ENCODE measurements at places on chromosomes 12 and 14.

- no peaks in the 10 kb centered on the region for H3K36me3 ChIP-seq
- H3K4me1 ChIP-seq, result no peaks in the 10 kb centered on the region
- no peak overlapping the region for H3K27ac ChIP-seq
- DNase-seq, result no peak
- peaks cover 18% of the 10 kb centered on the region for H3K27me3 ChIP-seq
- H3K4me3 ChIP-seq, result no peak overlapping the region
Observed at GRCh38 chr12:101207086-101207780, 2.8 kb downstream of the SLC5A8 start.

- peak; percentile 66 for DNase-seq
- H3K27ac ChIP-seq, result no peak overlapping the region
- H3K36me3 ChIP-seq, result no peaks in the 10 kb centered on the region
- H3K27me3 ChIP-seq, result peaks cover 20% of the 10 kb centered on the region
Observed at GRCh38 chr12:57584690-57585089, 6.3 kb upstream of the PIP4K2C start.

DNA sequence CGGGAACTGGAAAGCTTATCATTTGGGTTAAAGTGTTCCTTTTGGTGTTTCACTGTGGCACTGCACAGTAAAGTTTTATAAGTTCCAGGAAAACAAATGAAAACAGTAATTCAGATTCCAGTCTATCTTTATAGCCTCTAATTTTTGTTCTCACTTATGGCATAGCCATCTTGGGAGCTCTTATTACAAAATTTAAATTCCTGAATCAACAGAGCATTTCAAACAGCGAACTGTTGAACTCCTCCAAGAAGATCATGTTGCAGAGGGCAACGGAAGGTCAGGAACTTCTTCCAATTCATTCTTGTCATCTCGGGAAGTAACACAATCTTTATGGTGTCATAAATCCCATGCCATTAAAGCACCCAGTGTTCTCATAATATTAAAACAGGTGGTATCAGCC lies 229.1 kb downstream of the KCNC2 start:
- no peaks in the 10 kb centered on the region for H3K4me1 ChIP-seq
- H3K4me3 ChIP-seq, result no peak overlapping the region
- no peaks in the 10 kb centered on the region for H3K27me3 ChIP-seq
- H3K27ac ChIP-seq, result no peak overlapping the region
- no peaks in the 10 kb centered on the region for H3K36me3 ChIP-seq

DNA sequence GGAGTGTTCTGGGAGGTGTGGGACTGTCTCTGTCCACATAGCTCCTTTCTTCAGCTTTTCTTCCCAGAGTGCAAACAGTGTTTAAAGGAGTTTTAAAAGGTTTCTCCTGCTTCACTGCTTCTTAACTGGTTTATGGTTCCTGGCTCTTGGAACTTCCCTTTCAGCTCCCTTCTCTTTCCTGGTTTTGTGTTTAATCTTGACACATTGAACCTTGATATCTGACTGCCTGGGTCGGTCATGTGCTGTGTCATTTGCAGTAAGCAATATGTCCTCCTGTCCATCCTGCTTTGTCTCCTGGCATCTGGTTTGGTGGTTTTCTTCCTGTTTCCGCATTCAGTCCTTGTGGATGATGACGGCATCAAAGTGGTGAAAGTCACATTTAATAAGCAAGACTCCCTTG lies 2.2 kb downstream of the TMEM106C start:
- DNase-seq, result no peak
- no peak overlapping the region for H3K27ac ChIP-seq
- H3K4me3 ChIP-seq, result no peak overlapping the region
- H3K27me3 ChIP-seq, result peaks cover 4% of the 10 kb centered on the region
- peaks cover 16% of the 10 kb centered on the region for H3K4me1 ChIP-seq

GRCh38 chr14:105742531-105742848 lies 216.1 kb downstream of the TMEM121 start:
- H3K36me3 ChIP-seq, result no peaks in the 10 kb centered on the region
- no peak overlapping the region for H3K27ac ChIP-seq
- H3K27me3 ChIP-seq, result no peaks in the 10 kb centered on the region
- no peak for DNase-seq

GRCh38 chr12:21940549-21941505 lies at the start of gene ABCC9:
TSS of gene ABCC9 (minus strand) at chr12:21941426. CDS start at chr12:21936674, 4,752 bp downstream.
- no peak for DNase-seq
- peaks cover 55% of the 10 kb centered on the region for H3K27me3 ChIP-seq
- H3K27ac ChIP-seq, result no peak within 1 kb of the TSS
- H3K36me3 ChIP-seq, result no peaks in the 10 kb centered on the region
- H3K4me1 ChIP-seq, result no peaks in the 10 kb centered on the region
- no peak within 1 kb of the TSS for H3K4me3 ChIP-seq

- peaks cover 11% of the 10 kb centered on the region for H3K4me1 ChIP-seq
- H3K4me3 ChIP-seq, result no peak overlapping the region
- no peaks in the 10 kb centered on the region for H3K27me3 ChIP-seq
- no peak for DNase-seq
Observed at GRCh38 chr12:27143256-27144069, 61.1 kb upstream of the C12orf71 start.

DNA sequence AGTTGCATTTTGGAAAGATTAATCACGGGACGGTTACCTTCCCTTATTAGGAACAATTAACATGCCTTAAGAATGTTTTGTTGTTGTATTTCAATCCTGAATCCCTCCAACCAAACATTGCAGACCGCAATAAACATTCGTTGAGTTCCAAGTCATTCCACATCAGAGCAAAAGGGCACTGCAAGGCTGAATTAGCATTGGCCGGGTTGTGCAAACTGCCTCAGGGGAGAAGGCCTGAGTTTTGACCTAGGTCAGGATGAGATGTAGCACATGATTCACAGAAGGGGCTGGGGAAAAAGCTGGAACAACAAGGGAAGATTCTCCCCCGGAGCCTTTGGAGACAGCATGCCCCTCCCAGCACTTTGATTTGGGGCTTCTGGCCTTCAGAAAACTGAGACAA lies 82.1 kb upstream of the BDKRB2 start:
- H3K27ac ChIP-seq, result no peak overlapping the region
- H3K4me1 ChIP-seq, result peaks cover 6% of the 10 kb centered on the region
- DNase-seq, result no peak
- no peaks in the 10 kb centered on the region for H3K36me3 ChIP-seq
- H3K4me3 ChIP-seq, result no peak overlapping the region

- no peak overlapping the region for H3K27ac ChIP-seq
- no peak overlapping the region for H3K4me3 ChIP-seq
- H3K36me3 ChIP-seq, result peaks cover 100% of the 10 kb centered on the region
- H3K4me1 ChIP-seq, result no peaks in the 10 kb centered on the region
- no peaks in the 10 kb centered on the region for H3K27me3 ChIP-seq
Observed at GRCh38 chr14:68886109-68886434, 93.0 kb downstream of the ACTN1 start.

- H3K27me3 ChIP-seq, result no peaks in the 10 kb centered on the region
- H3K4me1 ChIP-seq, result no peaks in the 10 kb centered on the region
- no peak overlapping the region for H3K4me3 ChIP-seq
- no peak overlapping the region for H3K27ac ChIP-seq
- no peak for DNase-seq
- no peaks in the 10 kb centered on the region for H3K36me3 ChIP-seq
Observed at GRCh38 chr12:62995097-62995496, 60.1 kb upstream of the PPM1H start.

DNA sequence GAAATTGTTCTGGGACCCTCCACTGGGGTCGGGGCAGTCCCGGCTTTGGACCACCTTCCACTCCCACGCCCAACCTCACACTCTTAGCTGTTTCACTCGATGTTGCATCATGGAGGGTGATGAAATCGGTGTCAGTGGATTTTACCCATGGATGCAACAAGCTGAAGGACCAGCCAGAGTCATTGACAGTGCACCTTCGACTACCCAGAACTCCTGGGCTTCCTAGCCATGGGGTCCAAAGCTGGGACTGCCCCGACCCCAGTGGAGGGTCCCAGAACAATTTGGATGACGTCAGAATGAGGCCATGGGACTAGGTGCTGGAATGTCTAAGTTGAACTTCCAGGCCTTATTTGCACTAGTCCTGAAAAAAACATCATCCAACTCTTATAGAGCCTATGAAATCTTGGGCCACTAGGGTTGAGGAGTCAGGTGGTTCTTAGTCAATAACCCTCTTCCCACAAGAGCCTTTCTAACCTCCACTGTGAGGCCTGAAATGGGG lies 882 bp upstream of the IL23A start:
- H3K4me1 ChIP-seq, result peaks cover 62% of the 10 kb centered on the region
- H3K27me3 ChIP-seq, result no peaks in the 10 kb centered on the region
- peaks cover 20% of the 10 kb centered on the region for H3K36me3 ChIP-seq
- DNase-seq, result peak; percentile 64

DNA sequence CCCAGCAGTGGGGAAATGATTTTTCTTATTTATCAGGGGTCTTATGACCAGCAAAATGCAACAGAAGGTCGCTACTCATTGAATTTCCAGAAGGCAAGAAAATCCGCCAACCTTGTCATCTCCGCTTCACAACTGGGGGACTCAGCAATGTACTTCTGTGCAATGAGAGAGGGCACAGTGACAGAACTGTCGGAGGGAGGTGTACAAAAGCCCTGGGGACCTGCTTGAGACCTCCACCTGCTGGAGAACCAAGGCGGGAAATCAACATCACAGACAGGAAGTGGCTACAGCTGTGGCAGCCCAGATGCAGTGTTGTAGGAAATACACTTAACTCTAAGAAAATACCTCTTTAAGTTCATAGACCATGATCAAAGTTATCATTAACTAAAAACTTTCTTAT lies 250.9 kb upstream of the OR4E1 start:
- H3K4me3 ChIP-seq, result no peak overlapping the region
- H3K27ac ChIP-seq, result no peak overlapping the region
- H3K36me3 ChIP-seq, result no peaks in the 10 kb centered on the region
- H3K27me3 ChIP-seq, result no peaks in the 10 kb centered on the region
- peaks cover 10% of the 10 kb centered on the region for H3K4me1 ChIP-seq

- no peak for DNase-seq
- H3K4me1 ChIP-seq, result no peaks in the 10 kb centered on the region
- H3K36me3 ChIP-seq, result no peaks in the 10 kb centered on the region
- no peak overlapping the region for H3K27ac ChIP-seq
- no peak overlapping the region for H3K4me3 ChIP-seq
Observed at GRCh38 chr12:99250091-99250490, 397.5 kb upstream of the GARIN6 start.

DNA sequence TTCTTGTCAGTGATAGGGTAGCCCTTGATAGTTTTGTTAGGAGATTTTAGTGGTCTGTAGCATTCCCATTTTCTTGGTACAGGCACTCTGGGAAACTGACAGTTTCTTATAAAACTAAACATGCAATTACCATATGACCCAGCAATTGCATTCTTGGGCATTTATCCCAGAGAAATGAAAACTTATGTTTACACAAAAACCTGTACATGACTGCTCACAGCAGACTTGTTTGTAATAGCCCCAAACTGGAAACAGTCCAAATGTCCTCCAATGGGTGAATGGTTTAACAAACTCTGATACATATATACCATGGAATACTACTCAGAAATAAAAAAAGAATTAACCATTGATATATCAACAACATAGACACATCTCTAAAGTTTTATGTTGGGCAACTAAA lies 75.5 kb downstream of the BORCS5 start:
- DNase-seq, result no peak
- H3K27ac ChIP-seq, result no peak overlapping the region
- H3K4me3 ChIP-seq, result no peak overlapping the region
- no peaks in the 10 kb centered on the region for H3K27me3 ChIP-seq
- H3K36me3 ChIP-seq, result no peaks in the 10 kb centered on the region

GRCh38 chr12:128763395-128763794 lies 60.4 kb downstream of the SLC15A4 start:
- H3K36me3 ChIP-seq, result no peaks in the 10 kb centered on the region
- H3K4me1 ChIP-seq, result no peaks in the 10 kb centered on the region
- H3K27ac ChIP-seq, result no peak overlapping the region
- no peak overlapping the region for H3K4me3 ChIP-seq
- no peak for DNase-seq
- peaks cover 2% of the 10 kb centered on the region for H3K27me3 ChIP-seq

DNA sequence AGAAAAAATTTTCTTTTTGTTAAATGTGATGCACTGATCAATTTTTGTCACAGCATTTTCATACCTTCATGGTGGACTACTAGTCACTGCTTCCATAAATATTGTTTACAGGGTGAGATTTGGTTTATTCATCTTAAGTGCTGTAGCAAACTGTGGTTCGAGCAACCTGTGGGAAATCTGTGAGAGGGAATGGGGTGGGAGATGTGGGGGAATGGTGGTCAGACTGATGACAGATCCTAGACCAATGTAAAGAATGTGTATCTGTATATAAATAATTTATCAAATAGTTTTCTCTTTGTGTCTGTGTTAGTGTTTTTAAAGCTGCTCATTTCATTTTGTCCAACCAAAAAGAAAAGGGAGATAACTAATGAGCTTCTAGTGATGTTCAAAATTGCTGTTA lies 26.7 kb downstream of the CSRP2 start:
- H3K4me3 ChIP-seq, result no peak overlapping the region
- peaks cover 68% of the 10 kb centered on the region for H3K36me3 ChIP-seq
- no peaks in the 10 kb centered on the region for H3K4me1 ChIP-seq

DNA sequence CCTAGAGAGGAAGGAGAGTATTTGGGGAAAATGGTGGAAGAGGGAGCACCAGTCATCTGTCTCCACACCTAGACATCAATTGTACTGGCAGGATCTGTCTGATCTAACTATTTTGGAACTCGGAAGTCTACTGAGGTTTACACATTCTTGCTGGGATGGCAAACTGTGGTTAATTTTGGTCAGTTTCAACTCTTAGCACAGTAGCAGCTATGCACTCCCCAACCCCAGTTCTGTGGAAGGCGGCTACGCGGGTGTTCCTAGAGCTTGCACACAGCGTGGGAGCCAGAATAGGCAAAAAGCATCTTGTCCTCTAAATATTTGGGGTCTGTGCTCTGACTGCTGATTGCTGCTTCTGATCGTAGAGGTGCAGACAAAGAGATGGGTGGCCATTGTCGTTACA lies 33.8 kb downstream of the TECPR2 start:
- peaks cover 45% of the 10 kb centered on the region for H3K36me3 ChIP-seq
- H3K4me3 ChIP-seq, result no peak overlapping the region
- H3K4me1 ChIP-seq, result peaks cover 10% of the 10 kb centered on the region
- H3K27ac ChIP-seq, result no peak overlapping the region
- H3K27me3 ChIP-seq, result no peaks in the 10 kb centered on the region

GRCh38 chr12:92003701-92004100 lies 141.9 kb downstream of the BTG1 start:
- DNase-seq, result no peak
- H3K27me3 ChIP-seq, result no peaks in the 10 kb centered on the region
- H3K27ac ChIP-seq, result no peak overlapping the region
- no peaks in the 10 kb centered on the region for H3K36me3 ChIP-seq
- no peak overlapping the region for H3K4me3 ChIP-seq

Data from CD14-positive monocyte (primary cell).